ENCODE measurements at places on chromosomes 7 and 10. TPM values are rescaled to one million over a fixed set of nuclear protein-coding genes. Genes with fewer than 3 reads are reported as not detected.

The ADAM8 gene
- total RNA-seq, result 115 TPM

The FAS gene
- 49.0 TPM for total RNA-seq

DNA sequence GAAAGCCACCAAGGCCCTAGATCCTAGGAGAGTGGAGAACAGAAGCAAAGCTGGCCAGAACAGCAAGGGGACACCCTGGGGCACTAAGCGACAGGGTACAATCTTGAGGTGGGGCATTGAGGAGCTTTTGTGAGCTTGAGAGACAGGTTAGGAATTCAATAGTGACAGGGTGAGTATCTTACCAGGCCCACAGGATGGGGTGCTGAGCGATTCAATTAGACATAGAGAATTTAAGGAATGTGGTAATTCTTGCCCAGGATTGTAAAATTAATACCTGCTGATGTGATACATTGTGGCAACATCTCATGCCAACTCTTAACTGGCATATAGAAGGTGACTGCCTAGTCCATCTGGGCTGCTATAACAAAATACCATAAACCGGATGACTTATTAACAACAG lies 14.0 kb downstream of the RBP3 start:
- DNase-seq, result no peak

DNA sequence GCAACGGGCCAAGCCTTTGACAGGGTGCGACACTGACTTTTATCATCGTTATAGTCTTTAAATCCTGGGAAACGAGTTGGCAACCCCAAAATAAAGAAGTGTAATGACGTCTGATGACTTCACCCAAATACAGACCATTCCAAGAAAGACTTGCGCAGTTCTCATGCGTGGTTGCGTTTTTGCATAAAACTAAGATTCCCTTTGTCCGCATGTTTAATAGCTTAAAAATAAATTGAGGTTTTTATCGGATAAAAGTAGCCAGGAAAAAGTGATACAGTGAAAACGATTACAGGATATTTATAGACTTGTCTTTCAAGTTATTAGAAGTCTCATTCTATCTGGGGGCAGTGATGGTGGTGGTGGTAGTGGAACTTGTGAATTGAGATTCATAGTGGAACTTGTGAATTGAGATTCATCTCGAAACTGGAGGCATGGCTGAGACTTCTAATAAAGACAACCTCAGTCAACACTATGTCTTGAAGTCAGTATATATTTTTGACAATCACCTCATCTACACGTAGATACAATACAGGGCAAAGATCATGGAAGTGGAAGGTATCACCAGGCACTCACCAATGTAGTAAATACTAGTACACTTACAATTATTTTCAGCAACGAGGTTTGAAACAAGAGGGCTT lies 1.2 kb upstream of the NAMPT start:
- peak; percentile 78 for DNase-seq

GRCh38 chr10:119346095-119346832 lies 138.9 kb downstream of the GRK5 start:
- no peak for DNase-seq

Measured in activated CD8-positive, alpha-beta T cell treated with anti-CD3 and anti-CD28 coated beads for 36 hours (primary cell).